ENCODE measurements at places on chromosomes 1 and 21.

- DNase-seq: no peak
Measured at GRCh38 chr1:184915463-184916090, 58.7 kb downstream of the NIBAN1 start.

DNA sequence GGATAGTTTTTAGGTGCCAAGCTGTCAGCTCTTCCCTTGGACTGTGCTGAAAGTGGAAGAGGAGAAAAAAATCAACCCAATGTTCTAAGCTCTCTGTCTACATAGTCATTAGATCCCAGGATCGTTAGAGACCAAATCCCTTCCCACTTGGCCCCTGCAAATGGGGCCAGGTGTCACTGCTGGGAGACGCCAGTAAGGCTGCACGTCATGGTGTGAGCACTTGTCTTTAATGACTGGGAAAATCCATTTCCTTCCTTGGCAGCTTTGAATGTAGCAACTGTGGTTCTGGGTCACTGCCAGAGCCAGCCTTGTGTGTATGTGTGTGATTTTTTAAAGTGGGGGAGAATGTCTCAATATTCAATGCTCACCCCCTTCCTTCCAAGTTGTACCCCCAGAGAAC, 59.9 kb downstream of the MAN1C1 start:
- no peak for DNase-seq

GRCh38 chr1:186802388-186802787, 26.4 kb upstream of the PLA2G4A start:
- DNase-seq: no peak

DNA sequence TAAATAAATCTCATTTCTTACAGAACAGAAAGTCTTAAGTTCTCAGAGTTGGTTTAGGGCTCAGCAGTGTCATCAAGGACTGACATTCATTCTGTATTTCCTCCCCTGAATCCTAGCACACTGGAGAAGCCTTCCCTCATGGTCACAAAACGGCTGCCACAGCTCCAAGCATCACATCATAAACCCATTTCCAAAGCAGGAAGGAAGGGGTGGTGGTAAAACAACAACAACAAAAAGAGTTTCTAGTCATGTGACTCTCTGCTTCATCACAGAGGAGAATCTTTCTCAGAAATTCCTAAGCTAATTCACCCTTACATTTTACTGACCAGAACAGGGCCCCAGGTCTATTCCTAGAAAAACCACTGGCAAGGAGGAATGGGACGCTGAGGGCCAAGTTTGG, 210.3 kb downstream of the KAZN start:
- DNase-seq: no peak

GRCh38 chr1:151166505-151166956, 587 bp downstream of the SCNM1 start:
- no peak for DNase-seq

DNA sequence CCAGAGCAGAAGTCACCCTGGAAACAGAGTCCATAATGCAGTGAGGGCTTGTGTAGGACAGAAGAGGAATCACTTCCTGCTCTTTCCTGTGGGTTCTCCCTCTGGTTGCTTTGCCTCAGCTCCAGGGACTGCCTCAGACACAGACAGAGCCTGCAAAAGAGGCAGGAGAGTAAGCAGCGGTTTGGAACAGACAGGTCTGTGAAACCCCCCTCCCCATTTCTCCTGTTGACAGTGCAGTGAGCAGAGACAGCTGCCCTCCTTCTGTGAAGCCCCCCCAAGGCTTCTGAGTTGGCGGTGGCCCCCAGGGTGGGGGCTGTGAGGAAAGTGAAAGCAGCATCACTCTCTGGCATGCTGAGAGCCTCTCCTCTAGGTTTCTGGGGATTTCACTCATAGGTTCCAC, 53.0 kb downstream of the MAB21L3 start:
- no peak for DNase-seq

DNA sequence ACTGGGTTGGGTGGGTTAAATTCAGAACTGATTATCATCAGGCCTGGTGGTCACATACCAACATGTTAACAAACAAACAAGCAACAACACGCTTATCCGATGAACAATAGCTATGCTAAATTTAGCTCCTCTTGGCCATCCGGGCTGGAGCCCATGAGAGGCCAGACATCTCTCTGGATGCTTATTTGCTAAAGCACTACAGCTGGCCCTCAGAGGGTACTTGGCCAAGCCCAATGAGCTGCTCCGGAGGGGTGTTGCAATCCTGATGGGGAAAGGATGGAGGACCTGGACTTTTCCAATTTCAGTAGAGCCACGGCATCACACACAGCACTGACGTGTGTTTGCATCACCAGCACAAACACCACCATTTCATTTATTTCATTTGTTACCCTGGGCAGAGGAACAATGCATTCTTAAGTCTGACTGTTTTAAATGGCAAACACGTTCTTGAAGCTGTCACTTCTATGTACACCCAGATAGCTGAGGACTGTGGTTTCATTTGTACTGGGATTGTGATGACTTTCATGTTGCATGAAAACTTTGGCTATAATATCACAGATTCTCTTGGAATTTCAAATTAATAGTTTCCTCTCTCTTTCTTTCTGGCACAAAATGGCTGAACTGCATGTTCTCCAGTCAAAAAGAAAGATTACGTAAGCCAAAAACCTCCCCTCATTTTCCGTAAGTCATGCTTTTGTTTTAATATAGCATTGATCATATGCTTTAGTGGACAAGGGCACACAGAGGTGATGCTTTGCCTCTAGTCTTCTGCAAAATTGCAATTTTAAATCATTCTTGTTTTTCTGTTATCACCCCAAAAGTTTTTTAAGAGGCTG, 359.8 kb upstream of the KAZN start:
- DNase-seq: no peak

DNA sequence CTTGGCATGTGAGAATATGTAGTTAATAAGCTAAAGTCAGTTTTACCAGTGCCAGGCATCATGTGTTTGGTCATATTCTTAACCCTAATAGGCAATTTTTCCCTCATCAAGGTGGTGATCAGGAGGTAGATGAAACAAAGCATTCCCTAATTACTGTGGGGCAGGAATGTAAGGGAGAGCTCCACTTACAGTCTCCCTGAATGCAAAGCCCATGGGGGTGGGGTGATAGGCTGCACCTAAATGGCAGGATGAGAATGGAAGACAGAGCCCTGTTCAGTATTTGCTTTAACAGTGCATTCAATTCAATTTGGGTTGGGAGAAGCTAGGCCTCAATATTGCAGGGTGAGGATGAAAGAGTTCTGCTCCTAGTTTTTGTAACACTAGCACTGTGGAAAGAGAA, 23.4 kb downstream of the ZNF678 start:
- no peak for DNase-seq

- no peak for DNase-seq
Measured at GRCh38 chr1:20478057-20478635, 7.9 kb downstream of the CAMK2N1 start.

GRCh38 chr1:29845910-29846309, 609.6 kb downstream of the PTPRU start:
- DNase-seq: no peak

All from activated CD4-positive, alpha-beta T cell treated with anti-CD3 and anti-CD28 coated beads, Interleukin-2, amount 50 U/mL, for 24 hours (primary cell).